Thymus (tissue), 14 donors: ENCODE measurements at places on chromosomes 7 and 10.

DNA sequence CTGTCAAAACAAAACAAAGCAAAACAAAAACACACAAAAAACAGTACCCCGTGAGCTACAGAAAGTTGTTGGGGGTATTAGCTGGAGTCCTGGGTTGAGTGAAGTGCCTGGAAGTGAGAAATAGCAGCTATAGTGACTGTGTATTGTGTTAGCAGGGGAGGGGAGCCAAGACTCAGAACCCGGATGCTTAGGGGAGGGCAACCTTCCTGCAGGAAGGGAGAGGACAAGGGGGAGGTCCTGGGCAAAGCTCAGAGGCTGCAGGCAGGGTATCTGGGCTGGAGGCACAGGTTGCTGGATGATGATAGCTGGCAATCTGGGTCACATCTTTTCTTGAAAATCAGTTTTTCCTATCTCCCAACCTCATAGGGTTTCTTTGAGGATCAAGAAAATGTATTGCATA, 75.8 kb upstream of the PARD3 start:
- H3K27me3 ChIP-seq = no peaks in the 10 kb centered on the region
- H3K27ac ChIP-seq = no peak overlapping the region
- no peak overlapping the region for H3K4me3 ChIP-seq
- no peaks in the 10 kb centered on the region for H3K4me1 ChIP-seq

GRCh38 chr10:70295926-70296325, 12.1 kb upstream of the NPFFR1 start:
- H3K27me3 ChIP-seq = no peaks in the 10 kb centered on the region
- no peak overlapping the region for H3K27ac ChIP-seq
- peaks cover 5% of the 10 kb centered on the region for H3K36me3 ChIP-seq
- no peaks in the 10 kb centered on the region for H3K4me1 ChIP-seq
- H3K4me3 ChIP-seq = no peak overlapping the region
- no peak for DNase-seq

DNA sequence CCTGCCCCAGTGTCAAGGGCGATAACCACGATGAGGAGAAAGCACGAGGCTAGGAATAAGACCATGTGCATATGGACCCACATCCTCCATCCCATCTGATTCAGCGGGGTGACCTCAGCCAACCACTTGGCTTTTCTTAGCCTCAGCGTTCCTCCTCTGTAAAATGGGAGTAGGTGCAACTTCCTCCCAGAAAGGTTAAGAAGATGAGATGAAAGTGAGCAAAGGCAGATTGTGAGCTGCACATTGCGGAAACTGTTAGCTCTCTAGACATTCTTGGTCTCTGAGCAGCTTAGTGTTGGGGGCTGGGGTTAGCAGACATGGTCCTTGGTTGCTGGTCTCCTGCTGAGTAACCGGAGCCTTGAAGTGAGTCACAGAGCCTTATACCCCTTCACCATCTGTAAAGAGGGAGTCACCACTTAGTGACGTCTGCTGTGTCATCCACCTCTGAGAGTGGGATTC, 497.3 kb upstream of the GALNT17 start:
- H3K4me1 ChIP-seq = peaks cover 7% of the 10 kb centered on the region
- no peak overlapping the region for H3K27ac ChIP-seq
- no peak overlapping the region for H3K4me3 ChIP-seq
- no peaks in the 10 kb centered on the region for H3K27me3 ChIP-seq
- no peaks in the 10 kb centered on the region for H3K36me3 ChIP-seq

DNA sequence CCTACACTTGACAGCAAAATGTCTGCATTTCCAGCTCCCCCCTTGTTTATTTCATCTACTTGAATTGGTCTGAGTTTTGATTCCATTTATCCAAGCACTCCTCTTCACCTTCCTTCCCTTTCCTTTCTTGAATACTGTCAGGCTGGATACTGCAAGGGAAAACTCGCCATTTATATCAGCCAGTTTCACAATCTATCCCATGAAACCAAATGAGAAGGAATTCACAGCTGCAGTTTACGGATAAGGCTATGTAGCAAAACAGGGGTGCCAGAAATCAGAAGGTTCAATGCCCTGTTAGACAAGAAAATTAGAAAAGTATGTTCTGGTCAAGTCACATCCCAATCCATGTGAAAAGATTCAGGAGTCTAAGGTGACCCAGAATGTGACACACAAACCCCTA, 28.1 kb downstream of the CCDC6 start:
- no peak overlapping the region for H3K4me3 ChIP-seq
- no peak overlapping the region for H3K27ac ChIP-seq
- H3K27me3 ChIP-seq = no peaks in the 10 kb centered on the region
- DNase-seq = no peak

GRCh38 chr7:112853422-112853821, 63.2 kb upstream of the TMEM168 start:
- H3K27me3 ChIP-seq = no peaks in the 10 kb centered on the region
- no peaks in the 10 kb centered on the region for H3K36me3 ChIP-seq
- no peak overlapping the region for H3K27ac ChIP-seq

DNA sequence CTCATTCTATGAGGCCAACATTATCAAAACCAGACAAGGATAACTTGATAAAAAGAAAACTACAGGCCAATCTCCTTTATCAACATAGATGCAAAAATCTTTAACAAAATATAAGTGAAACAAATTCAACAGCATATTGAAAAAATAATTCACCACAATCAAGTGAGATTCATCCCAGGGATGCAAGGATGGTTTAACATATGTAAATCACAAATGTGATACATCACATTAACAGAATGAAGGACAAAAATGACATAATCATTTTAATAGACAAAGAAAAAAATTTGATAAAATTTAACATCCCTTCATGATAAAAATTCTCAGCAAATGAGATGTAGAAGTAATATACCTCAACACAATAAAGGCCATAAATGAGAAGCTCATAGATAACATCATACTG, 53.8 kb downstream of the TCAF1 start:
- no peak for DNase-seq
- H3K4me1 ChIP-seq = no peaks in the 10 kb centered on the region
- no peaks in the 10 kb centered on the region for H3K36me3 ChIP-seq
- no peaks in the 10 kb centered on the region for H3K27me3 ChIP-seq
- H3K4me3 ChIP-seq = no peak overlapping the region
- H3K27ac ChIP-seq = no peak overlapping the region

GRCh38 chr7:27688056-27688455, 25.4 kb upstream of the HIBADH start:
- no peak overlapping the region for H3K4me3 ChIP-seq
- H3K27me3 ChIP-seq = no peaks in the 10 kb centered on the region
- no peaks in the 10 kb centered on the region for H3K4me1 ChIP-seq
- no peaks in the 10 kb centered on the region for H3K36me3 ChIP-seq
- DNase-seq = no peak

DNA sequence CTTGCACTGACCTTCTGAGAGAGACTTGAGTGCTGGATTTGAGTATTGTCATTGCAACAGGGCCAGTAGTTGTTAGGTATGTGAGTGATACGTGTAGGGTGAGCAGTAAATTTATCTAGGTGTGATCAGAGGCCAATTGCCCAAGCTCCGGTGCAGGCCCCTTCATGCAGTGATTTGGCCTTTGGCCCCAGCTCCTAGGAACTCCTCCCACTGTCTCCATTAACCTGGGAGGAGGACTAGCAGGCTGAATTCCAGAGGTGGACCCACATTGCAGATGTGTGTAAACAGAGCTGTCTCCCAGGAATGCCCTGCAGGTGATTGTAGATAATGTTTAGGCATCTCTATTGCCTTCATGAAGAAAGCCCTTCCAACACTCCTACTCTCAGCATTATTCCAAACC, 19.5 kb downstream of the TCF7L2 start:
- no peaks in the 10 kb centered on the region for H3K36me3 ChIP-seq
- H3K27me3 ChIP-seq = no peaks in the 10 kb centered on the region

- H3K27me3 ChIP-seq = no peaks in the 10 kb centered on the region
- H3K4me1 ChIP-seq = peaks cover 2% of the 10 kb centered on the region
- no peak for DNase-seq
Observed at GRCh38 chr7:69190763-69191162, 407.5 kb upstream of the AUTS2 start.

GRCh38 chr10:114380060-114380459, 24.2 kb downstream of the AFAP1L2 start:
- H3K27ac ChIP-seq = peak overlapping the region; percentile 20
- H3K4me3 ChIP-seq = no peak overlapping the region
- no peaks in the 10 kb centered on the region for H3K36me3 ChIP-seq
- no peaks in the 10 kb centered on the region for H3K4me1 ChIP-seq

GRCh38 chr10:114713525-114714090, 55.5 kb upstream of the ABLIM1 start:
- no peak overlapping the region for H3K27ac ChIP-seq
- no peaks in the 10 kb centered on the region for H3K4me1 ChIP-seq
- H3K36me3 ChIP-seq = no peaks in the 10 kb centered on the region
- no peak overlapping the region for H3K4me3 ChIP-seq
- no peaks in the 10 kb centered on the region for H3K27me3 ChIP-seq
- no peak for DNase-seq

- H3K4me1 ChIP-seq = no peaks in the 10 kb centered on the region
- H3K27ac ChIP-seq = no peak overlapping the region
- H3K36me3 ChIP-seq = no peaks in the 10 kb centered on the region
- no peaks in the 10 kb centered on the region for H3K27me3 ChIP-seq
- no peak for DNase-seq
Observed at GRCh38 chr10:13754277-13754676, 167.5 kb downstream of the PRPF18 start.

DNA sequence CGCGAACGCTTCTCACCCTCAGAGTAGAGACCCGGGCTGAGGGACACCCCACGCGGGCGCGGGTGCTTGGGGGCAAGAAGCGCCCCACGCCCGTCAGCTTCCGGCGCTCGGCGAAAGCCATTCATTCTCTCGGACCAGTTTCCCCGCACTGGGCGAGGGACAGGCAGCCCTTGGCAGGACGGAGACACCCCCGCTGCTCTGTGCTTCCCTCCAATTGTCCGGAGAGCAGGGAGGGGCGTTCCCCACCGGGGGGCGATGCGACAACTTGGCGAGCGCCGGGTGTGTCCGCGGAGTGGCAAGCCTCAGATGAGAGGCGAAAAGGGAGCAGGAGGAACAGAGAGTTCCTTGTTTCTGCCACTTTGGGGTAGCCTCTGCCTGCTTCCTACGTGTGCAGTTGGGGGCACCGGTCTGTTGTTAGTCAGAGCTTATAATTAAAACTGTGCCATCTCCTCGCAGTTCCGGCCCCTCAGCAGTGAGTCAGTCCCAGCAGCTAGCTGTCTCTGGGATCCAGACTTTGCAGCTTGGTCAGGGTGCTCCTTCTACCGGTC, 1.7 kb downstream of the GPR158 start:
- no peak overlapping the region for H3K4me3 ChIP-seq
- no peaks in the 10 kb centered on the region for H3K36me3 ChIP-seq
- H3K27me3 ChIP-seq = peaks cover 31% of the 10 kb centered on the region

DNA sequence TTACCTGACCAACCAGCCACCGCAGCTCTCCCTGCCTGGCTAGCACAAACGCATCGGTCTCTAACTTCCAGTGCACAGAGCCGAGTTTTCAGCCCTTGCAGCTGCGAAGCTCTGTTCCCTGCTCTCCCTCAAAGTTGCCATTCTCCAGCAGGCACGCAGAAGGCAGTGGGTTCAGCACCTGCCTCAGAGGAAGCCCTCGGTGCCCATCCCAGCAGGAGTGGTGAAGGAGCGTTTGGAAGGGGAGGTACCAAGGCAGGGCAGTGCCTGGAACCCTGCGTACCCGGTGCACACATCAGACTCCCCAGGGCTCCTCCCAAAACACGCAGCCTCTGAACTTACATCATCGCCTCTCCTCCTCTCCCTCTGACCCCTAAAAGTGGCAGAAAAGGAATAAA, 1.7 kb upstream of the STK32C start:
- H3K27ac ChIP-seq = no peak overlapping the region
- peaks cover 11% of the 10 kb centered on the region for H3K4me1 ChIP-seq
- no peaks in the 10 kb centered on the region for H3K36me3 ChIP-seq
- H3K27me3 ChIP-seq = peaks cover 29% of the 10 kb centered on the region

DNA sequence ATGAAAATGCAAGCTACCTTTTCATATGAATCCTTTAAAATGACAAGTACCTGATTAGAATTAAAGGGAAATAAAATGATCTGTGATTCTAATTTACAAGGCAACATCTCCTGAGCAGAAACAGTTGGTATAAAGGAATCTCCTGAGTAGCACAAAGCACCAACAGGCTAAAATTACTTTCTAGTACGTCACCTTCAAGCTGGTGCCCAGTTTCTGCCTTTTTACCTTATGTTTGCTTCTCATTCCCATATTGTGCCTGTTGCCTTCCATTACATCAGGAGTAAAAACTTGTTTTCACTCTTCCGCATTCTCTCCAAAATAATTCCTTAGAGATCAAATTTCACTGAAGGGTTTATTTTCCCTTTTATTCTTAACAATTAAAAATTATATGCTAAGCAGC, 587.1 kb upstream of the KCND2 start:
- H3K27ac ChIP-seq = no peak overlapping the region
- no peak overlapping the region for H3K4me3 ChIP-seq
- no peaks in the 10 kb centered on the region for H3K36me3 ChIP-seq
- no peaks in the 10 kb centered on the region for H3K4me1 ChIP-seq
- no peak for DNase-seq

- no peaks in the 10 kb centered on the region for H3K4me1 ChIP-seq
- no peak for DNase-seq
- H3K27me3 ChIP-seq = no peaks in the 10 kb centered on the region
- H3K4me3 ChIP-seq = no peak overlapping the region
- H3K36me3 ChIP-seq = no peaks in the 10 kb centered on the region
Observed at GRCh38 chr7:12765431-12766100, 78.1 kb downstream of the ARL4A start.

GRCh38 chr10:44478876-44479705, 94.2 kb upstream of the CXCL12 start:
- DNase-seq = no peak
- no peak overlapping the region for H3K27ac ChIP-seq
- H3K4me3 ChIP-seq = no peak overlapping the region
- H3K27me3 ChIP-seq = no peaks in the 10 kb centered on the region
- no peaks in the 10 kb centered on the region for H3K36me3 ChIP-seq

DNA sequence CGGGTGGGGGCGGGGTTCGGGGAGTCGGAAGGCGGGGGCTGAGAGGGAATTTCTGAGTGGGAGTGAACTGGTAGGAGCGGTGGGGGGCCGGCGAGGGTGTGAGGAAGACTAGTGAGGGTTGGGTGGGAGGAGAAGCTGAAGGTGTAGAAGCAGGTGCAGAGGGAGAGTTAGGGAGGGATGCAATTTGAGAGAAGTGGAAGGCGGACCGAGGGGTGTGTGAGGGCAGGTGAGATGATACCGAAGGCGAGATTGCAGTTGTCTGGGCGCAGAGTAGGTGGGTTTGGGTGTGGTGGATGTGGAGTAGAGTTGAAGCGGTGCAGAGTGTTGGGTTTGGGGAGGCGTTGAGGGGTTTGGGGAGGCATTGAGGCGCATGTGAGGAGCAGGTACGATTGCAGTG, 643 bp downstream of the KAT6B start:
- peak overlapping the region; percentile 86 for H3K27ac ChIP-seq
- H3K4me1 ChIP-seq = peaks cover 40% of the 10 kb centered on the region
- H3K36me3 ChIP-seq = peaks cover 3% of the 10 kb centered on the region

DNA sequence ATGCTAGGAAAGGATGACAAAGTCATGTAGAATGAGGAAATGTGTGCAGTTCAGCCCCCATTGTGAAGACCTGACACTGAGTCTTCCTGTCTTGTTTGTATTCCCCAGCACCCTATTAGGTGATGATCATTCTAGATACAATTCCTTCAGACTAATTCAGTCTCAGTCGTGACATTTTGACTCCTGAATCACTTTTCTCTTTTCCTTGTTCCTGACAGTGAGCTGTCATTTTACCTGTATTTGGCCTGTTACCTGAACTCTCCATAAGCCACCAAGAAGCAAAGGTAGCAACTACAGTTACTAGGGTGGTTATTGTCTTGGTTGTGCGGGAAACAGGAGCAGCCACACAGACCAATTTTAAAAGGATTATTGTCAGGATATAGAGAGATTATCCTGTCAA, 111.4 kb upstream of the TAC1 start:
- H3K27me3 ChIP-seq = no peaks in the 10 kb centered on the region
- no peak for DNase-seq
- no peak overlapping the region for H3K4me3 ChIP-seq
- H3K36me3 ChIP-seq = no peaks in the 10 kb centered on the region
